Glomerular endothelial cell (primary cell): ENCODE measurements at places on chromosomes 5 and 9. TPM values are rescaled to one million over a fixed set of nuclear protein-coding genes. Genes with fewer than 3 reads are reported as not detected.

The OGN gene
- not detected in 2 replicates for total RNA-seq

The SLC25A48 gene
- total RNA-seq, result not detected in 2 replicates

The CDC25C gene
- 0.97 and 2.9 TPM in 2 replicates for total RNA-seq

The HMCN2 gene
- 0.64 TPM in 1 of 2 replicates, not detected in the other for total RNA-seq

The INSL6 gene
- total RNA-seq, result not detected in 2 replicates

The PRLR gene
- not detected in 2 replicates for total RNA-seq

The UNC13B gene
- total RNA-seq, result 32.3 and 38.9 TPM in 2 replicates

- DNase-seq, result no peak
Observed at GRCh38 chr5:95923918-95924544, 37.6 kb downstream of the ELL2 start.

DNA sequence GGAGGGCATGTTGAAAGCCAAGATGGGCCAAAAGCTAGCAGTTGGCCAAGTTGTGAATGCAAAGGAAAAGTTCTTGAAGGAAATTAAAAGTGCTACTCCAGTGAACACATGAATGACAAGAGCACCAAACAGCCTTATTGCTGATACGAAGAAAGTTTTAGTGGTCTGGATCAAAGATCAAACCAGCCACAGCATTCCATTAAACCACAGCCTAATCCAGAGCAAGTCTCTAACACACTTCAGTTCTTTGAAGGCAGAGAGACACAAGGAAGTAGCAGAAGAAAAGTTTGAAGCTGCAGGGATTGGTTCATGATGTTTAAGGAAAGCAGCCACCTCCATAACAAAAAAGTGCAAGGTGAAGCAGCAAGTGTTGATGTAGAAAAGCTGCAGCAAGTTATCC, 71.6 kb downstream of the ERCC6L2 start:
- no peak for DNase-seq

- no peak for DNase-seq
Observed at GRCh38 chr5:115489733-115490132, 54.8 kb downstream of the FEM1C start.

DNA sequence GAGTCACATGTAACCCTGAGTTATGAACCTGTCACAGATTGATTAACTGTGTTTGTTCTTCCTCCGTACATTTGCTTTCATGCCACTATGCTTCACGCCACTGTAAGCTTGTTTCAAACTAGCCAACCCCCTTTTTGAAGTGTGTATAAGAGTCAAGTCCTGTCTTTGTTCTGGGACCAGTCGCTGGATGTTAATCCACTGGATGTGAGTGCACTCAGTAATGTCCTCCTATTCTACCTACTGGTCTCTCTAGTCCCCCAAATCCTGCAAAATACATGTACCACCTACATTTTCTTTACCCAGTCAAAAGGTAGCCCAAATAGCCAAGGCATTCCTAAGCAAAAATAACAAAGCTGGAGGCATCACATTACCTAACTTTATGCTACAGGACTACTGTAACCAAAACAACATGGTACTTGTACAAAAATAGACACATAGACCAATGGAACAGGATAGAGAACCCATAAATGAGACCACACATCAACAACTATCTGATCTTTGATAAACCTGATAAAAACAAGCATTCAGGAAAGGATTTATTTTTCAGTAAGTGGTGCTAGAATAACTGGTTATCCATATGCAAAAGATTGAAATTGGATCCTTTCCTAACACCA, 1139.1 kb upstream of the SEMA6A start:
- no peak for DNase-seq

DNA sequence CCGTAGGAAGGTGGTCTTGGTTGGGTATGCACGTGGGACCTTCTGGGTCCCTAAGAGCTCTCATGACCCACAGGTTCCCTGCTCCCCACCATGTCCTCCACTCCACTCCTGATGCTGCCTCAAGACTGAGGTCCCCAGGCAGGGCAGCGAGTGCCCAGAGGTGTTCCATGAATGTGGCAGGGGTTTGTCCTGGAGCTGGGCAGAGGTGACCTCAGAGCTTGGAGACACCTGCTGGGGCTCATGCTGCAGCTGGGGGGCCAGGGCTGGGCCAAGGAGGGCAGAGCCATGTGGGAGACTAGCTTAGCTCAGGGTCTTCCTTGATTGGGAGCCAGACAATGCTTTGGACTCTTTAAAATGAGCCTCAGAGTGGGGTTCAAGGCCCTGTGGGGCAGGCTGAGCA, 74.0 kb upstream of the PITX1 start:
- no peak for DNase-seq

DNA sequence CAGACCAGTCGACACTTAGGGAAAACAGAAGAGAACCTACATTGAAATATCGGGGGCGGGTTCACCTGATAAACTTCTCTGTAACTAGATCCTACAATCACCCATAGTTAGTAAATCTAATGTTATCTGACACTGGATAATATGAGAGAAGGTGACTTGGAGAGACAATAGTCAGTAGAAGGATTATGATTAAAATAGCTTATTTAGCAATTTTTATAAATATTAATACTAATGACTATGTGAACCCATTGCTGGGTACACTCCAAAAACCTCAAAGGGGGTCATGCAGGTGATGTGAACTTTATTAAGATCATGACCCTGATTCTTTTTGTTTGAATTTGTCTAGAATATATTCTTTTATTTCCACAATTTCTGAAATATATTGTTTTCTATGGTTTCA, 164.1 kb upstream of the CCNH start:
- DNase-seq, result no peak

GRCh38 chr5:93673316-93673954, 68.0 kb downstream of the POU5F2 start:
- no peak for DNase-seq

DNA sequence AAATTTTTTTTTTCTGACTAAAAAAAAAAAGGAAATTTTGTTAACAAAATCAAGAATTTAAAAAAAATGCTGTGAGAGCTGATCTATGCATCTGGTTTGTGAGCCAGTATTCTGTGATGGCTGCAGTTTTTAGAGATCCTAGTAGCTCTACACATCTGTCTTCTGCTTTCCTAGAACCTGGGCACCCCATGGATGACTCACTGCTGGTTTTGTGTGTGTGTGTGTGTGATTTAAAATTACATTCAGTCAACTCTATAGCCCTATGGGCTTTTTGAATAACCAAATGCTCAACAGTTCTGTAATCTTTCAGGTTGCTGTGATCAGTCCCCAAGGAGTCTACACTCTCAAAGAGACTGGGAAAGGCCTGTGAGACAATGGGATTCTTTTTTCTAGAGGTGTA, 2.5 kb upstream of the PSMD5 start:
- no peak for DNase-seq

- DNase-seq, result no peak
Observed at GRCh38 chr9:99811172-99811571, 10.5 kb upstream of the NR4A3 start.

DNA sequence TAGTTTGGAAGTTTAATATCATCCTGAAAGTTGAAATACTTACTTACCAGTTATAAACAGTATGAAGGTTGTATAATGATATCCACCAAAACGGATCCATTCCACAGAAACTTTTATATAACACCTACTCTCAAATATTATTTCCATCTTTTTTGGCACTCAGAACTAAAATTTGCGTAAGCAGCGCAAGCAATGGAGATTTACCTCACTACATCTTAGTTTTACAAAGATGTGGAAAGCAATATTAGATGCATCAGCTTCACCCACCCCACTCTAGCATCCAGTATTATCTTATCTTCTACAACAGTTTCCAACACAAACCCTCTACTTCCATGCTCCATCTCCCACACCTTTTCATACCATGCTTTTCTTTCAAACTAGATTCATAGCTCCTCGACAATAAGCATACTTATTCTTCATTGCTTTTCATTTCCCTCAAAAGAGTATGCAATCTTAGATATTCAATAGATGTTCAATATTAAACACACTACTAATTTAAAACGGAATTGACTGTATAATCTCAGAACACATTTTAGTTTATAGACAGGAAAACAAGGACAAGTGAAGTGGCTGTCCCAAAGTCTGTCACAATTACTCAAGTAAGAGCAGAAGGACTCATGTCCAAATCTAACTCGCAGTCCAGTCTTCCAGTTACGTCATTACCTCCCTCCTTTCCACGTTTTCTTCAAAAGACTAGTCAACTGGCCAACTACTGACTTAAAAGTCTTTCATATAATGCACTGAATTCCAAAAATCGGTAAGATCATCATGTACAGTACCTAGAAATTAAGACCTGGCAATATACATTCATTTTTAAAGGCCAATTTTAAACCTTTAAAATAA, 2.2 kb downstream of the PPP2CA start:
- DNase-seq, result no peak

- DNase-seq, result no peak
Observed at GRCh38 chr9:29211580-29212396, 1638.5 kb upstream of the C9orf72 start.

DNA sequence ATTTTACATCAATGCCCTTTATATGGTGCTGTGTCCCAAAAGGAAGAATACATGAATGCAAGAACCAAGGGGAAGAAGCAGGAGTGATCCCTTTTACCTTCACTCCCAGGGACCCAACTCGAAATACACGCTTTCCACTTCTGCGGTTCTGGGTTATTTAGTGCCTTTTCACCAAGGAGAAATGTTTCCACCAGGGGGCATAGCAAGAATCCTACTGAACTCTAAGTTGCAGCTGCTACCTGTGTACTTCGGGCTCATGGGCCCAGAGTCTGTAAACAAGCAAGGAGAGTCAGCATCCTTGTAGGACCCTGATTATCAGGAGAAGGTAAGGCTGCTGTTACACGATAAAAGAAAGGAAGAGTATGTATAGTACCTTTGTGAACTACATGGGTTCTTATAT, 45.7 kb downstream of the DPYSL3 start:
- DNase-seq, result no peak

- peak; percentile 9 for DNase-seq
Observed at GRCh38 chr9:134475011-134475790, 148.9 kb downstream of the RXRA start.

- peak; percentile 52 for DNase-seq
Observed at GRCh38 chr9:37582548-37583157, 6.5 kb upstream of the FBXO10 start.

GRCh38 chr5:52943285-52943684, 45.9 kb upstream of the ITGA2 start:
- no peak for DNase-seq

DNA sequence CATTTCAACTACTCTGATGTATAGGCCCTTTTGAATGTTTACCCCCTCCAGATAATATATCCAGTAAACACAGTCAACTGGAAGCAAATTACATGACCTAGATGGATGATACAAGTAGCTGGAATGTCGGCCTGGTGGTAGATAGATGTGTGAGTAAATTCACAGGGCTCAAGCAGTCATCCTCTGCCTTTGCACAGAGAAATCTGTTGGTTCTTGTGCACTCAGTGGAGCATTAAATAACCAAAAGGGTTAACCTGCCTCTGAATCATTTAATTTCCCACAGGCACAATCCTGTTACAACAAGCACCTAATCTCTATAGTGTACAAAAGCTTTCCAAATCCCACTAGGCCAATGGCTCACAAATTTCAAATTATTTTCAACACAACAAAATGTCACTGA, 668.3 kb downstream of the DNAH5 start:
- DNase-seq, result no peak

DNA sequence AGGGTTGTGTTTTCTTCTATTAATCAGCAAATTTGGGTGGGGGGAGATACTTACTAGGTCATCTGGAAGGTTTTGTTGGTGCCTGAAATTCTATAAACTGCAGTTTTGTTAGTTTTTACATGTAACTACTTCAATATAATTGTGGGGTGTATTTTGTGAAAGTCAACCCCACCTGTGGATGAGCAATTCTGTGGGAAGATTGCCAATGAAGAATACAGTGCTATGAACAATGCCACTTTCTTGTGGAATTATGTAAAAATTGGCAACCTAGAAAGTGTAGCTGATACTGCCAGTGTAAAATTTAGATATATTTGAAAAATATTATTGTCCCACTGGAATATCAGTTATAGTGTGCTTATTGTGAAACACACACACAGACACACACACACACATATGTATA, 80.7 kb downstream of the VCAN start:
- no peak for DNase-seq

DNA sequence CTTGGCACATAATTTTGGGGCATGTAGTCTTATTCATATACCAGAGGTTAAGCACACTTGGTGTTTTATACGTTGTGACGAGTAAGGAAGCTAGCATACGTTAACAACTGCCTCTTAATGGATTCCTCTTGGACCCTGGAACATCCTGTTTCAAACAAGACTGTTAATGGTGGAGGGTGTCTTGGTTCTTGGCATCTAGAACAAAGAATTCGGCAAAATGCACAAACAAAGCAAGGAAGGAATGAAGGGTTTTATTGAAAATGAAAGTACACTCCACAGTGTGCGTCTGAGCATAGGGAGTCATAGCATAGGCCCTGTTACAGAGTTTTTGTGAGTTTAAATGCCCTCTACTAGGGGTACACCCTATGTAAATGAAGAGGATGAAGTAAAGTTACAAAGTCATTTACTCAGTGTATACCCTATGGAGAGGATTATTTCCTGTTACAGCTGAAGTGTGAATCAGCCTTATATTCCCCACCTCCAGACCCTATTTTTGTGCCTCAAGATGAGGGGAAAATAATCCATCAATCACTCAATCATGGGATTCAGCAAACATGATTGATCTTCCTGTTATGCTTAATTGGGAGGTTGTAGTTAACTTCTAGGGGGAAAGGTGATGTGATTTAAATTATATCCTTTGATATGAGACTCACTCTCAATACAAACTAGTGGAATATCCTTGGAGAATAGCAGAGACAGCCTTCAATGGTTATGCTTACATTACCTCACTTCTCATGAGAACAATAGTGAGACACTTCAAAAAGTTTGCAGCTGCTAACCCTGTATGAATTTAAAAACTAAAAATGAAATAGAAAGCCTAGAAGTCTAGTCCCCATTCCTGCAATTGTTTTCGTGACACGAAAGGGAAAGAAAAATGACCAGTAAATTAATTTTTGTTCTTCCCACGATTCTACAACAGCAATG, 84.9 kb upstream of the MYO10 start:
- DNase-seq, result no peak

- DNase-seq, result no peak
Observed at GRCh38 chr5:159727167-159727566, 189.1 kb upstream of the ADRA1B start.

DNA sequence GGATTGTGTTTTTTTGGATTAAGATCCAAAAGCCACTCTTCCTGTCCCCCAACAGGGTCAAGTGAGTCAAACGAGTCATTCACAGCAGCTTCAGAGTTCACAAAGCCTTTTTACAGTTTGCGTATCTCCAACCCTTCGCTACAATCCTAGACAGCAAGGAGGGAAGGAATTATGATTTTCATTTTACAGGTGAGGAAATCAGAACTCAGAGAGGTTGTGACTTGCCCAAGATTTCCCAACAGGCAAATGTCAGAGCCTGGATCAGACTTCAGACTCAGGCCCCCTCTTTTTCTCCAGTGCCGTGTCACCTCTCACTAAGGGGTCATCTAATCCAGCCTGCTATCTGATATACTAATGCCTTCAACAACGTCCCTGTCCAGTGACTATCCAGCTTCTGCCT, 72.1 kb upstream of the XPA start:
- DNase-seq, result no peak

DNA sequence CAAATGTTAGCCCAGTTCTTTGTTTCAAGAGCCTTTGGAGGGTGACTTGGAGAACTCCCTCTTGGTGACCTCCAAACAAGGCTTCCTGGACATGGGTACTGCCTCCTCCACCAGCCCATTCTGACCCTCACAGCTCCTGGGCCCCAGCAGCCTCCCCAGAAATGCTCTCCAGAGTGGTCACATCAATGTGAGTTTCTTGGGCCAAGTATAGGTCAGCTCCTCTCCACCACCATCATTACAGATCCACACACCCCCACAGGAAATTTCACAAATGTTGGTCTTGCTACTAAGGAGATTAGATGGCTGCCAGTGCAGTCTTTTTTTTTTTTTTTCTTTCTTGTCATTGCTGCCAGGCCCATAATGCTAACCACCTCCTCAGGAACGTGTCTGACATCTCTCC, 410.7 kb downstream of the DTWD2 start:
- DNase-seq, result no peak
